ENCODE measurements at places on chromosomes 5 and 9.

- DNase-seq = no peak
Observed at GRCh38 chr9:14159440-14160216, 154.3 kb downstream of the NFIB start.

GRCh38 chr5:38466424-38467189 is 89.8 kb downstream of the LIFR start:
- DNase-seq = peak; percentile 24

DNA sequence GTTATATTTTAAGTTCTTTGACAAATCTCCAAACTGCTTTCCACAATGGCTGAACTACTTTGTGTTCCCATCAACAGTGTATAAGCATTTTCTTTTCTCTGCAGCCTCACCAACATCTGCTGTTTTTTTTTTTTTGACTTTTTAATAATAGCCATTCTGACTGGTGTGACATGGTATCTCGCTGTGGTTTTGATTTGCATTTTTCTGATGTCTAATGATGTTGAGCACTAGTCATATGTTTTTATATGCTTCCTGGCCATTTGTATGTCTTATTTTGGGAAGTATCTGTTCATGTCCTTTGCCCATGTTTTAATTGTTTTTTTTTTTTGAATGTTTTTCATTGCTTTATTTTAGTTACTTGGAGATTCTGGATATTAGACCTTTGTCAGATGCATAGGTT is 196.6 kb downstream of the PLK2 start:
- DNase-seq = peak; percentile 73

DNA sequence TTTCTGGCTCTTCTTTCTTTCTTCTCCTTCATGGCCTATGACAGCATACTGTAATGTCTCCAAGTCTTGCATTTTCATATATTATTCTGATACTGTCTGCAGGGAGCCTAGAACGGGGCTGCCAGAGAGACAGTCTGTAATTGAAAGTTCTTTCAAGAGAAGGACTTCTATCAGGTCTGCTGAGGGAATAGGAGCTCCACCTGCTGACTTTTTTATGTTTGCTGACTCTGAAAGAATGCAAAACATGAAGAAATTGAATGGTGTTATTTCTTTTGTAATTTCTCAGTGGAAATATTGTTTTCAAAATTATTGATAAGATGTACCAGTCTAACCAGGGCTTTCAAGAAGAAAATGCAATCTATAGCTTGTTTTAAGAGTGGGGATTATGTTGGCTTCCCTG is 121.9 kb upstream of the RFX3 start:
- no peak for DNase-seq

- no peak for DNase-seq
Observed at GRCh38 chr5:36521838-36522745, 84.3 kb upstream of the SLC1A3 start.

- no peak for DNase-seq
Observed at GRCh38 chr9:72598639-72599038, 77.2 kb downstream of the TMC1 start.

GRCh38 chr5:13783726-13784125 is 160.8 kb downstream of the DNAH5 start:
- DNase-seq = no peak

DNA sequence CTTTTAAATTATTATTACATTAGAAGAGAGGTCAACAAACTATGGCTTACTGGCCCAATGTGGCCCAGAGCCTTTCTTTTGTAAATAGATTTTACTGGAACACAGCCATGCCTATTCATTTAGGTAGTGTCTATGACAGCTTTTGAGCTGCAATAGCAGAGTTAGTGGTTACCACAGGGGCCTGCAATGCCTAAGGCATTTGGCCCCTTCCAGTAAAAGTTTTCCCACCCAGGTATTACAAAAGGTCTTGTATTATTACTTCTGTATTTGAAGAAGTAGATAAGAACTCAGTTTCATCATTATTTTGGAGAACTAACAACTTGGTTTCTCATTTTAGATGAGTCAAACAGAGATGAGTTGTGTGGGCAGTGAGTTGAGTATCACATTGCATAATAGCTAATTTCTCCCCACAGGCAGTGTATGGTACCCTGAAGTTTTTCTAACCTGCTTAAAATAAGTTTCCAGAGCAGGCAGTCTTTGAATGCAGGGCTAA is 9.5 kb downstream of the MTRR start:
- peak; percentile 23 for DNase-seq

DNA sequence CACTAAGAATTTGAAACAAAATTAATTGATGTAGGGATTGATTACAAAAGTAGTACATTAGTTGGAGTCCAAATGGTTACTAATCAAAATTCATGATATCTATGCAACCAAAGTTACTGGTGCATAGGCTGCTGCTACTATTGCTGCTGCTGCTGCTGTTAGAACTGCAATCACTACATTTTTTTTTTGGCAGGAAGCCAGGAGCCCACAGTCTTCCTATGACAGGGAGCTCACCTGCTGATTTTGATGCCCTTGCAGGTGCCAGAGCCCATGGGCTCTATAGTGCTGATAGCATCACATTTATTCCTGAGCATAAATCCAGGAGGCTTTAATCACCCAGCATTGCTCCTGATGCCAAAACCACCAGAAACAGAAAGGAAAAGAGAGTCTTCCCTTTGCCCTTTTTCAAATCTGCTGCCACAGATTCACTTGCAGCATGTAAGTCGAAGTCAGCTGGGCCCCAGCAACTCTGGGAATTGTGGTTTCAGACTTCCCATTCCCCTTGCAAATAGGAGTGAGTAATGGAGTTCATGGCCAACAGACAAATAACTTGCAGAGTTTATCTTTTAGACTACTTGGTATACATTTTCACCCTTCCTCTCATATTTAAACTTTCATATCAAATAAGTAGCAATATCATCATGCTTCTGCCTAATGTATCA is 17.6 kb downstream of the SLCO6A1 start:
- peak; percentile 25 for DNase-seq

DNA sequence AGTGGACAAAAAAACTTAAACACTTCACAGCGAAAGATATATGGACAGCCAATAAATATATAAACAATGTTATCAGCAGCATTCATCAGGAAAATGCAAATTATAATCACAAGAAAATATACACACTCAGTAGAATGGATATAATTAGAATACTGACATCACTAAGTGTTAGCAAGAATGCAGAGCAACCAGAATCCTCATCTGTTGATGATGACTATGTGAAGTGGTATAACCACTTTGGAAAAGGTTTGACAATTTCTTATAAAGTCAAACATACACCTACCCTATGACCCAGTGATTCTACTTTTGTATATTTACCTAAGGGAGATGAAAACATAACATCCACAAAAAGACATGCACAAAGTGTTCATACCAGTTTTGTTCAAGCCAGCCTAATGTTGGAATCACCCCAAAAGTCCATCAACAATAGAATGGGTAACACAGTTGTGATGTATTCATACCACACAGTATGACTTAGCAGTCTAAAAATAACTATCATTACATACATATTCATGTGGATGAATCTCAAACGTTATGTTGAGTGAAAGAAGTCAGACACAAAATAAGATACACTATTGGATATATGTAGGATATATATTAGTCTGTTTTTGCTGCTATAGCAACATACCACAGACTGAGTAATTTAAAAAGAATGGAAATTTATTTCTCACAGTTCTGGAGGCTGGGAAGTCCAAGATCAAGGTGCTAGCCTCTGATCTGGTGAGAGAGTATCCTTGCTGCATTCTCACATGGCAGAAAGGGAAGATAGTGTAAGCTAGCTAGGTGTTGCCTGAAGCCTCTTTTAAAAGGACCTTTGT is 148.8 kb upstream of the ADAMTSL1 start:
- DNase-seq = peak; percentile 32

DNA sequence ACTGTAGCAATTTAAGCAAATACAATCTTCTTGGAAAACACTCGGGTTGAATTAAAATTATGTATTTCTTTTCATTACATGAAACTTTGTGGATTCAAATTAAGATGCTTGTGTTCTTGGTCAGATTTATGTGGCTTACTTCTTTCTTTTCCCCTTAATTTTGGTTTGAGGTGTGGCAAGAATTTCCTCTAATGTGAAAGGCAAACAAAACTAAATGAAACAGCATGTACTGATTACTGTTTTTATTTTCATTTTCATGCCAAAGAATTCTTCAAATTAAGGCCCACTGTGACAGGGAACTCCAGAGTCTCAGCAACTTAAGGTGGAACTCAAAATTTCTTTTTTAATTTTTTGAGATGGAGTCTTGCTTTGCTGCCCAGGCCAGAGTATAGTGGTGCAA is at the start of gene OMD:
Gene OMD (minus strand): TSS at position 132 of the 400 bp plus-strand sequence. CDS start 6,913 bp downstream, outside the sequence.
- DNase-seq = no peak

DNA sequence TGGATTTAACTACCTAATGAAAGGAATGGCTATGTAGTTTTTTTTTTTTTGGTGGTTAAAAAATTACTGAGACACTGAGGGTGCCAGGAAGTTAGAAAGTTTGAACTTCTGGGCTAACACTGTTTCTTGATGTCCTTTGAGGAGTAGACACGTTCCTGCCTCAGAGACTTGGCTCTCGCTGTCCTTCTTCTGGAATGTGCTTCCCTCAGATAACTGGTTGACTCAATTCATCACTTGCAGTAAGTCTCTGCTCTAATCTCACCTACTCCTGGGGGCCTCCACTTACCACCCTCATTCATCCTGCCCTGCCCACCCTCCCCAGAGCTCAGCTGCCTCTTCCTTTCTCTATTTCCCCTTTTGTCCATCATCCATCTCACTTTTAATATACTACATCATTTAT is 167.0 kb downstream of the YTHDC2 start:
- DNase-seq = no peak

Data from M059J (cell line).